ENCODE measurements at places on chromosomes 12 and 14.

DNA sequence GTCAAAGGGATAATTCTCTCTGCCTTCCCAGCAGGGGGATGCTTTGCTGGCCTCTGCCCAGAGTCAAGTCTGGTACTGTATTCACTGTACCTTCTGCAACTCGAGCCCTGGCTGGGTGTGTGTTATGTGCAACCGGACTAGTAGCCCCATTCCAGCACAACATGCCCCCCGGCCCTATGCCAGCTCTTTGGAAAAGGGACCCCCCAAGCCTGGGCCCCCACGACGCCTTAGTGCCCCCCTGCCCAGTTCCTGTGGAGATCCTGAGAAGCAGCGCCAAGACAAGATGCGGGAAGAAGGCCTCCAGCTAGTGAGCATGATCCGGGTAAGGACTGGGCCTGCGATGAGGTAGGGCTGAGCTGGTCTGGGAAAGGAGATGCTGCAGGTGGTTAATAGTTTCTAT lies 3.3 kb downstream of the RNF31 start:
- no peak for DNase-seq

- no peak for DNase-seq
Observed at GRCh38 chr14:28770630-28771029, 4.0 kb downstream of the FOXG1 start.

GRCh38 chr12:86550218-86551145 lies 294.3 kb upstream of the MGAT4C start:
- DNase-seq, result no peak

DNA sequence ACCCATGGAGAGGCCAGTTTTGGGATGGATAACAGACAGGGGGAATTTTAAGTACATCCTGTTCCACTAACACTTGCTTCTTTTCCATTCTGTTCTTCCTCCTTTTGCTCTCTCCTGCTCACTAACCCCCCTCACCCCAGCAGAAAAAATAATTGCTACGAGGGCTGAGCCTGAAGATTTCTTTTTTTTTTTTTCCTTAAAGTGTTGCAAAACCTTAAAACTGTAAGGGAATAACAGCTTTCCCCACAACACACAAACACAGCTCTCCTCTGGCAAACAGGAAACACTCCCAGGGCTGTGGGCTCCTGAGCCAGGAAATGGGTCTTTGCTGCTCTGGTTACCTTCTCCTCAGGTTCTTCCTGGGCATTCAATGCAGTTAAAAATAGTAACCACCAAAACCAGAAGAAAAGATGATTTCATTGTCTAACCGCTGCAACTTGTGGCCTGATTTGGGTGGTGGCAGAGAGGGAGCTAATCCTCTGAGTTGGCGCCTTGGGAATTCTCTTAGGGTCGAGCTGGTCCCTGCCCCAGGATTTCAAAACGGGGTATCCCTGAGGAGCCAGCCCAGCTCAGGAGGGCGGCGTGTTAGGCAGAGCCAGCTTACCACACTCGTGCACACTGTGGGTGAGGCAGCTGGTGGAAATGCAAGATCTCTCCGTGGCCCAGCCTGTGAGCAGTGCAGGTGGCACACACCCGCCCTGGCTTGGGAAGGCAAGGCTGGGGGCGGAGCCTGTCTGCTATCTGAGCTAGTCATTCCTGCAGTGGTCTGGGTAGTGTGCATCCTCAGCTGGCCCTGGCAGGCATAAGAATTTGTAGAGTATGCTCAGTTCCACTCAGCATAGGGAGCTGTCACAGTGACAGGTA lies 17.1 kb upstream of the EMP1 start:
- peak; percentile 29 for DNase-seq

DNA sequence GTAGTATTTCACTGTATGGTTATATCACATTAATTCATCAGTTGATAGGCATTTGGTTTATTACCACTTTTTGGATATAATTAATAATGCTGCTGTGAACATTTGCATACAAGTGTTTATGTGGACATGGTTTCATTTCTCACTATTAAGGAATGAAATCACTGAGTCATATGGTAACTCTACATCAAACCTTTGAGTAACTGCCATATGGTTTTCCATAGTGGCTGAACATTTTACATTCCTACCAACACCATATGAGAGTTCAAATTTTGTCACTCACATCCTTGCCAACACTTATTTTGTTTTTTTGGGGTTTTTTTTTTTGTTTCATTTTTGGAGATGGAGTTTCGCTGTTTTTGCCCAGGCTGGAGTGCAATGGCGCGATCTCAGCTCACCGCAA lies 30.2 kb upstream of the EAPP start:
- no peak for DNase-seq

GRCh38 chr14:21262410-21262809 lies 6.8 kb downstream of the HNRNPC start:
- DNase-seq, result no peak

GRCh38 chr14:58106446-58106845 lies 45.6 kb downstream of the ARMH4 start:
- no peak for DNase-seq

GRCh38 chr12:108616941-108617858 lies 16.5 kb downstream of the SELPLG start:
- peak; percentile 45 for DNase-seq

DNA sequence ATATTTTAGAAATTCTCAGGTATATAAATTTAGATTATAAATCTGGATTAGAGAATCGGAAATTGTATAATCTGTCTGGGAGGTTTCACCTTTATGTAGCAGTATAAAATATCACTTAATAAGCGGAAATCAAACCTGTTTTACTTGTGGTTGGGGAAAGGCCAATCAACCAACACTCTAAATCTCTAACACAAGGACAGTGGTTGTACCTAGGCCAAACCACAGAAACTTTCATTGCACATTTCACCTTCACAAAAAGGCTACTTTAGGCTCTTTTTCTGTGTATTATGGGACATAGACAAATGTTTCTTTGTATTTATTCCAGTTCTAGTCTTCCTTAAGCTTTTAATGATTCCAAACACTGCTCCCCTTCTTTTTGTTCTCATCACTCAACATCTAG lies 19.8 kb downstream of the ERH start:
- DNase-seq, result no peak

- no peak for DNase-seq
Observed at GRCh38 chr12:122560138-122560537, 33.1 kb downstream of the KNTC1 start.

GRCh38 chr14:88321692-88322503 lies 1.2 kb downstream of the KCNK10 start:
- DNase-seq, result no peak

DNA sequence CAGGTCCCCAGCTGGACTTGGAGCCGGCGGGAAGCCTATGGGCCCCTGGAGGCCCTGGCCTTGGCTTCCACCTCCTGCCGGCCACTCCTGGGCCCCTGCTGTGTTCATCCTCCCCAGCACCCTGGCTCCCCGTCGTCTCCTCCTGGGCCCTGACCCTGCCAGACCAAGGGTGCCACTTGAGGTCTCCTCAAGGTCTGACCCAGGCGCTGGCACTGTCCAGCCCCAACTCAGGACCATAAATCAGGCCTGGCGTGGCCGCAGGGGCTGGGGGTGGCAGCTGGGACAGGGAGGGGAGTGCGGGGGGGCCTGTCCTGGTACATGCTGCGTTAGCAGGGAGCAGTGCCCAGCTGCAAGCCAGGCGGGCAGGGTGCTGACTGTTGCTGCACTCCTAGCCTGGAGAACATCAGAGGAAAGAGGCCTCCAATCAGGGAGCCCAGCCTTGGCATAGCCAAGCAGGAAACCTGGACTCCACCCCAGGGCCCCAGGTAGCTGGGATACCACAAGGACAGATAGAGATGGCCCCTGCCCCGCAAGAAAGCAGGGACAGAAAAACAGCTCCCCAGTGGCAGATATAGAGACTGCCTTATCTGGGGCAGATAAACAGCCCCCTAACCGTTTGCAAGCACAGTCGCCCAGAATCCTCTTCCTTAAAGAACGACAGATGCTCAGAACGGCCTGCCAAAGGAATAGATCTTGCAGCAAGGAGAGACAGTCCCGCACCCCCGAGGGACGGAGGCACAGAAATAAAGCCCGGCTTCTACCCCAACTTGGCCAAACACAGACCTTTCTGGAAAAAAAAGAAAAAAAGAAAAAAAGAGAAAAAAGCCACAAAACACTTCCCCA lies 6.5 kb upstream of the ATG101 start:
- no peak for DNase-seq

- no peak for DNase-seq
Observed at GRCh38 chr14:22505697-22506377, 83.2 kb downstream of the DAD1 start.

DNA sequence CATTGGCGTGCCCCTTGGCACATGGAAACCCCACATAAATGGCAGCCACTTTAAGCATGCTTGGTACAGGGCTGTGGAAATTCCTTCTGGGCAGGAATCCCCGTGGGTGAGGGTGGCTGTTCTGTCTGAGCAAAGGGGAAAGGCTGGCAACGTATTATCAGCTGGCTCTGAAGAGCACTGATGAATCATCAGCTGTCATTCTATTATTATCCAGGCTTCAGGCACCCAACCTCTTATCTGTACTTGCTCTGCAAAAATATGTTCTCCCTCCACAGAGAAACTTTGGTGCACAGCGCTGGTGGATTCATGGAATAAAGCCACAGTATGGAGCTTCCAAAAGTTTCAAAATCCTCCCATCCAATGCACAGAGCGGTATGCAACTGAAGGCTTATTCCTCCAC lies 167.1 kb downstream of the TBX5 start:
- no peak for DNase-seq

Measured in stimulated activated CD8-positive, alpha-beta memory T cell treated with anti-CD3 and anti-CD28 coated beads, Interleukin-7, amount 100 ng/mL, for 1 hour (primary cell).